ENCODE measurements at places on chromosomes 12 and 14.

- DNase-seq, result no peak
Observed at GRCh38 chr12:64469455-64470142, 17.7 kb downstream of the TBK1 start.

DNA sequence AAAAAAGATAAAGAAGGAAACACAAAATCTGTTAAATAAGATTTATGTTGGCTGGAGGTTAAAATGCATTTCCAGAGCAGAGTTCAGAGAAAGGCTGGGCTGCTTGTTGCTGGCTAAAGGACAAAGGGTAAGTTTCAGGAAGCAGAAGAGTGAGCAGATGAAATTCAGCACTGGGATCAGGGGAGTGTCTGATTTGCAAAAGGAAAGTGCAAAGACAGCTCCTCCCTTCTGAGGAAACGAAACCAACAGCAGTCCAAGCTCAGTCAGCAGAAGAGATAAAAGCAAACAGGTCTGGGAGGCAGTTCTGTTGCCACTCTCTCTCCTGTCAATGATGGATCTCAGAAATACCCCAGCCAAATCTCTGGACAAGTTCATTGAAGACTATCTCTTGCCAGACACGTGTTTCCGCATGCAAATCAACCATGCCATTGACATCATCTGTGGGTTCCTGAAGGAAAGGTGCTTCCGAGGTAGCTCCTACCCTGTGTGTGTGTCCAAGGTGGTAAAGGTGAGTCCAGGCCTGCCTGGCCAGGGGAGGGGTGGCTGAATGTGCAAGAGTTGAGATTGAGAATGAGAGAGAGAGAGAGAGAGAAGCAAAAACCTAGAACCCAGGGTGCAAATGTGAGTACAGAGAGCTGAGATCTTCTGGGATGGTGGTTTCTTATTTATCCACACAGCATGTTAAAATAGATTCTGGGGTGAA is at the start of gene OAS1:
TSS of gene OAS1 (plus strand) at position 251 of the 703 bp plus-strand sequence. CDS start at position 329, 78 bp downstream.
- no peak for DNase-seq

- DNase-seq, result no peak
Observed at GRCh38 chr14:52835122-52835903, 43.9 kb upstream of the GNPNAT1 start.

GRCh38 chr12:1845886-1846285 is 25.5 kb downstream of the LRTM2 start:
- DNase-seq, result no peak

DNA sequence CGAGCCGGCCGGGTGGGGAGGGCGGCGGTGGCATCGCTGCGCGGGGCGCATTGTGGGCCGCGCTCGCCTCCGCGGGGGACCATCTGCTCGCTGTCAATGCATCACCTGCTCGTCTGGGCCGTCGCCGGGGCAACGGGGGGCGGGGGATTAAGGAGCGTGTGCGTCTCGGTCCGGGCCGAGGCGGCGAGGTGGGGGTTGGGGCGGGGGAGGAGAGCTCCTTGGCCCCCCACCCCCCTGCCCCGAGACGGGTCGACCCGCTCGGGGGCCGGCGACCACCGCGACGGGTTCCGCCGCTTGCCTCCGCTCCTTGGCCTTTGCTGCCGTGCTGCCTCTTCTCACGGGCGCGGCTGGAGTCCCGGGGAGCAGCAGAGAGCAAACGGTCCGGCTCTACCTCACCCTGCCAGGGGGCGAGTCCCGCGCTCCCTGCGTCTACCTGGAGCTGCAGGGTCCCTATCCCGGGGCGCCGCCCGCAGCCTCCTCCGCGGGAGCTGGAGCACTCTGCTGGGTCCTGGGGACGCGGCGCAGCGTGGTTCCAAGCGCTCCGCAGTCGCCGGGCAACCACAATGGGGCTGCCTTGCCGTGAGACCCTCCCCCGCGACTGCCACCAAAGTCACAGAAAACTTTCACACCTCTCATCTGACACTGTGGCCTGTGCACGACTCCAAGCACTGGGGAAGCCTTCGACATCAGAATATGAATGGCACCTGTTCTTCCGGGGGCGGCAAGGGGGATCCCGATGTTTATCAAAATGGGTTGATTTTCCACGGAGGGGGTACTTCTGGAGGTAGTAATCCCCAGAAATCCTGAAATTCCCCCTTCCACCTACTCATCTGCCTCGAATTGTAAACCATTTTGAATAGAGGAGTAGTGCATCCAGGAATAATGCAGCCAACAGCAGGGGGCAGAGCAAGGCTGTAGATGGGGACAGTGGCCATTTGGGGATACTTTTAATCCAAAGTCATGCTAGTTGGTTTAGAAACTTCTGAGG is at the start of gene C12orf42:
TSS of gene C12orf42 (minus strand) at position 500 of the 988 bp plus-strand sequence. CDS start 17,542 bp downstream, outside the sequence.
- DNase-seq, result peak; percentile 81
